CD4-positive, alpha-beta T cell treated with Interleukin-6 for 4 hours (primary cell): ENCODE measurements at places on chromosomes 4 and X.

DNA sequence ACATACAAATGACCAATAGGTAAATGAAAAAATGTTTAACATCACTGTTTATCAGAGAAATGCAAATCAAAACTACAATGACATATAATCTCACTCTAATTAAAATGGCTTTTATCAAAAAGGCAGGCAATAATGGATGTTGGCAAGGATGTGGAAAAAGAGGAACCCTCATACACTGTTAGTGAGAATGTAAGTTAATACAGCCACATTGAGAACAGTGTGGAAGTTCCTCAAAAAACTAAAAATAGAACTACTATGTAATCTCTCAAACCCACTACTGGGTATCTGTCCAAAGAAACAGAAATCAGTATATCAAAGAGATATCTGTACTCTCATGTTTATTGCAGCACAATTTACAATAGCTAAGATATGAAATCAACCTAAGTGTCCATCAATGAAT lies 165.9 kb upstream of the HHIP start:
- no peak for DNase-seq

DNA sequence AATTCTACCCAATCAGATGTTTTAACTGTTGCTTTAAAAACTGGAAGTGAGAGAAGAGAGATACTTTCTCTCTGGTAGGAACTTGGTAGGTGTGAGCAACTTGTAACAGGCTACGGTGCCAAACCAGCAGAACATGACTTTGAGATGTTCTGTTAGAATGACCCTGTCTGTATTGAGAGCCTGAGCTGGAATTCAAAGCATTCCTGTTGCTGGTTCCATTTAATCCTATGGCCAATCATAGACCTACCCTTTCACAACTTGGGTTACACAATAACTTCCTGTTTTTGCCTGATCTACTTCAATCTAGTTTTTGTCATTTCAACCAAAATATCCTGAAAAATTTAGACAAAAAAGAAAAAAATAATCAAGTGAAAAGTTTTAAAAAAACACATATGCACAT lies 1.7 kb upstream of the PRRG1 start:
- DNase-seq = no peak

DNA sequence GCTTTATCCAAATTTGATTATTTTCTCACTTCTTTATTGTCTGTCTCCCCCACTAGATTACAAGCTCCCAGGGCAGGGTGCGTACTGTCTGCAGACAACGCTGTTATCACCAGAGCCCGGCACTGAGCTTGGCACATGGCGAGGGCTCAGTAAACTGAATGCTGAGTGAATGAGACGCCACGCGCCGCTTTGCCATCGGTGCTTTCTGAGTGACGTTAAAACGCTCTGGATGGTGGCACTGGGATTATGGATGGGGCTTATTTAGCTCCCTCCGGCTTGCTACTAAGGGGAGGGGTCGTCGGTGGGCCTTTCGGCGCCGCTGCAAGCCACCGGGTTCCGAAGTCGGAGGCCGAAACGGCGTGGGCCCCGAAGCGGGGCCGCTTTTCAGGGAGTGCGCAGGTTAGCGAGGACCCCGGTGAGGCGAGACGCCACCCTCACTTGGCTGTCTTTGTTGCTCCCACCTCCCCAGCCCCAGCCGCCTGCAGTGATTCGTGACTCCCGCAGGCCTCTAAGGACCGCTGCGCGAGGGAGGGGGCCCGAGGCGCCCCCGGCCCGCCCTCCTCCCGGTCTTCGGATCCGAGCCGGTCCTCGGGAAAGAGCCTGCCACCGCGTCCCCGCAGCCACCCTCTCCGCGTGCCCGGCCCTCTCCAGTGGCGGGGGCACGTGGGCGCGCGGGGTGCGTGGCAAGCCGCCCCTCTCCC lies 569 bp upstream of the FHL1 start:
- peak; percentile 52 for DNase-seq

- DNase-seq = no peak
Observed at GRCh38 chr4:107278791-107279483, 242.8 kb upstream of the DKK2 start.

GRCh38 chr4:3418029-3418762 lies 23.6 kb upstream of the HGFAC start:
- DNase-seq = no peak

- no peak for DNase-seq
Observed at GRCh38 chrX:40434947-40435346, 145.8 kb upstream of the ATP6AP2 start.

DNA sequence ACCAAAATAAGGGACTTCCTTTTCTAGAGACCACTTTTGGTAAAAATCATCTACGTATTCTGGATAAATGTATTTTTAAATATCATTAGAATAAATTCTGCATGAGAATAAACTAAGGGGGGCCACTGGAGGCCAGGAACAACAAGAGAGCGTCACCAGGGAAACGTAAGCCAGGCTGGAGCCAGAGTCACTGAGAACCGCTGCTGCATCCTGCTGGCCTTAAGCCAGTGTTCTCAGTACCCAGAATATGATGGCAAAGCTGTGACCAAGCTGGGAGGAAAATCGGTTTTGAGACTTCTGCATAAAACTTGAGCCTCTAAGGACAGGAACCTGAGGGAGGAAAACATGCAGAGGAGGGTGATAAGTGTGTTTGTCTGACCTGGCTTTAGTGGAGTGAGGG lies 63.0 kb upstream of the FAM9A start:
- no peak for DNase-seq

DNA sequence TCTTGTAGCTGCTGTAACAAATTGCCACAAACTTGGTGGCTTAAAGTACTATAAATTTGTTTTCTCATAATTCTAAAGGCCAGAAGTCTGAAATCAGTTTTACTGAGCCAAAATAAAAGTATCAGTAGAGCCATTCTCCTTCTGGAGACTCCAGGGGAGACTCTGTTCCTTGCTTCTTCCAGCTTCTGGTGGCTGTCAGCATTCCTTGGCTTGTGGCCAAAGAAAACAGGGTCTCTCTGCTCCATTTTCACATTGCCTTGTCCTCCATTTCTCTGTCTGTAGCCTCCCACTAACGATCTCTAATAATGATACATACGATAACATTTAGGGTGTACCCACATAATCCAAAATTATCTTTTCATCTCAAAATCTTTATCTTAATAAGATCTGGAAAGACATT lies 200.4 kb downstream of the MAB21L2 start:
- DNase-seq = no peak

- DNase-seq = no peak
Observed at GRCh38 chrX:153703036-153703370, 15.3 kb downstream of the SLC6A8 start.

- no peak for DNase-seq
Observed at GRCh38 chr4:143417679-143418403, 81.2 kb downstream of the GAB1 start.

GRCh38 chr4:11418610-11419009 lies 10.1 kb downstream of the HS3ST1 start:
- DNase-seq = peak; percentile 35

DNA sequence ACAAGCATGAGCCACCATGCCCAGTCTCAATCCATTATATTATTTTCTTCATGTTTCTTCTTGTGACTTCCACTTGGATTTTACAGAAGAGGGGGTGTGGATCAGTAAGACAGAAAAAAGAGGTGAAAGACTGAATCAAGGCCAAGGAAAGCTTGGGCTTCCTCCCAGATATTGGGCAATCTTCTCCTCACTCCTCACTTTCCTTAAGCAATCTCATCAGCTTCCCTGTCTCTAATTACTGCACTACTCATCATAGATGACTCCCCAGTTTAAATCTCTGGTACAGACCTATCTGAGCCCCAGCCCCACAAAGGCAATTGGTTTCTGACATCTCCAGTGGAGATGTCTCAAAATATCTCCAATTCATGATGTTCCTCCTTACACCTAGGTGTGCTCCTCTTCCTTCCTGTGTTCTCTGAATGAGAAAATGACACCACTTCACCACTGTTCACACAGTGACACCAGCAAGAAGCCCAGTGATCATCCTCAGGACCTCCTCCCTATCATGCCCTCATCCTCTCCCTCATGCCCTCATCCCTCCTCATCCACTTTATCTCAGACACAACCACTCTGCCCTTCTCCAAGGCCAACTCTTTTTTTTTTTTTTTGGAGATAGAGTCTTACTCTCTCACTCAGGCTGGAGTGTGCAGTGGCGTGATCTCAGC lies 44.8 kb upstream of the HERC6 start:
- DNase-seq = no peak

GRCh38 chr4:7421356-7422150 lies 13.2 kb downstream of the PSAPL1 start:
- DNase-seq = no peak

- no peak for DNase-seq
Observed at GRCh38 chr4:36786519-36786918, 458.0 kb upstream of the NWD2 start.

GRCh38 chr4:20672262-20672661 lies 28.0 kb upstream of the PACRGL start:
- no peak for DNase-seq

- no peak for DNase-seq
Observed at GRCh38 chr4:150656891-150657290, 74.9 kb downstream of the MAB21L2 start.

- DNase-seq = no peak
Observed at GRCh38 chr4:10697086-10697485, 12.5 kb upstream of the CLNK start.

DNA sequence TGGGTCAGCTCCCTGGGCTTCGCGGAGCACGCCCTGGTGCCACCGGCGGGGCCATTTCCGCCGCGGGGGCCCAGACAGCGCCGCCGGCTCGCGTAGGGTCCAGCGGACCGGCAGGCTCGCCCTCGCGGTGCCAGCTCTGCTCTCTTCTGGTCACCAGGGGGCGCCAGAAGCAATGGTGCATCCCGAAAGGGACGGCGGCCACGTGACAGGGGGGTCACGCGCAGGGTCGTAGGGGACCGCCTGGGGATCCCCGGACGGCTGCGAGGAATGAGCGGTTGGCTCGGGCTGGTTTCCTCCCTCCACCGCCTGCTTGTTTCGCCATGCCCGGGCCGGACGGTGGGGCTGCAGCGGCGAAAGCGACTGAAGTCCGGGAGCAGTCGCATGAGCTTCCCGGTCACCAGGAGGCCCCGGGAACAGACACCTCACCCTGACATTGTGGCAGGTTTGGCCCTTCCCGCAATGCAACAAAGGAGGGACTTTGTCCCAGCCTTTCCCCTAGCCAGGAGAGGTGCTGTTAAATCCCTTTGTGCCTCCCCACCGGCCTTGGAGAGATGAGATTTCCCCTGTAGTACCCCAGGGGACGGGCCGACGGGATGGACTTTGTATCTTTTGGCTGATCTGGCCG lies 15.8 kb downstream of the ZCCHC12 start:
- peak; percentile 63 for DNase-seq

- DNase-seq = no peak
Observed at GRCh38 chrX:73401591-73402266, 45.1 kb upstream of the CDX4 start.

DNA sequence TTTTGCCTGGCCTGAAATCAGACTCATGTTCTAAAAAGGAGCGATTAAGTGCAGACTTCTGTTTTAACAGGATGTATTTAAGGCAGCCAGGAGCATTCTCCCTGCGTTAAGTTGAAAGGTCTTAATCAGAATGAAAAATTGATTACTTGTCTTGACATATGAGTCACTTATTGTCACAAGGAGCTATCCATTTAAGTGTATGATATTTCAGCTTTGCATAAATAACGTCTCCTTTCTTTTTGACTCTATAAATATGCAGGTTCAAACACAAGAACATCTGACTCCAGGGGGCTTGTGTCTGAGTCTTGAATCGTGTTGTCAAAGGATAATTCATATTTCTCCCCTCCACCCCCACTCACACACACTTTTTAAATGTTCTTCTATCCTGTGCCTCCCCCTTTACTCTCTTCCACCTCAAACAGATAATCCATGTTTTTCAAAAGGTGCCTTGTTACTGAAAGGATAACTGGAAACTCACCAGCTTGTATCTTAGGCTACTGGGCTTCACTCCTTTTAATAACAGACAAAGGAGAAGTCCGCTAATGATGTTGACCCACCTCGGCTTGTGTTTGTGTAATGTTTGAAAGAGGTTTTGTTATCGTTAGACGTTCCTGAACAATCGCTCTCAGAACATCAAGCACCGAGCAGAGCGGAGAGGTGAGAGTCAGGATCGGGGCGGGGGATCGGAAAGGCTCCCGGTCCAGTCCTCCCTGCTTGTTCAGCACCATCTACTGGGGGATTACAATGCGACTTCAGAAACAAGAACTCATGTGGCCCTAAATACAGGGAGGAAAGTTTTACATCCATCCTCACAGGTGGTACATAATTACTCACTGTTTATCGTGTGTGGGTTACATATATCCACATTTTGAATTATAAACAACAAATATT lies 107.5 kb upstream of the RPL34 start:
- peak; percentile 69 for DNase-seq

DNA sequence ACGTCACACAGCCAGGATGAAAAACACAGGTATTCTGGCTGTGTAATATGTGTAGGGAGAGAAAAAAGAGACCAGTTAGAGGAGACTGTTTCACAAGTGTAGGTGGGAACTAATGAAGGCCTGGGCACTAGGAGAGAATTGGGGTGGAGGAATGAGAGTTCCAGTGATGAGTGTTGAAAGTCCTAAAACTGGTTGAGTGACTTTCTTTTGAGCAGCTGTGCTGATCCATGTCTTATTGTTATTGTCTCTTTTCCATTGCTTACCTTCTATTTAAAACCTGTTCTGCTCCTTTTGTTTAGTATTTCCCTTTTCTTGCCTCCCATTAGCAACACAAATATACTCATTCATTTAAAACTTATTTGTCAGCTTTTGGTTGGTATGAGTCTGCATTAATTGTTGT lies 88.7 kb downstream of the PDLIM5 start:
- DNase-seq = no peak

DNA sequence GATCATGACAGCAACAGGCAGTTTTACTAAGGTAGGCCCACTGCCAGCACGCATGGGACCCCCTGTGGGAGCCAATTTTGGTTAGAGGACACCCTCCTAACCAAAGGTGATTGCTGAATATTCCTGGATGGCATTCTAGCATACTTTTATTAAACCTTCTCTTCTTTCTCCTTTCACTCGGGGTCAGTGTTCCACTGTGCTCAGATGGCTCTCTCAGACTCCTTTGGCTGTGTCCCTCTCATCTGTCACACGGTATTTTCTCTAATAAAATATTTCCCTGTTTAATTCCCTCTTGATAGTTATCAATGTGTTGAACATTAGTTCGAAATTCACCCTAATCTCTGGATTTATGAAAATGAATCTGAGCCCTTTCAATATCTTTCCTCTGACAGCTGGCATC lies 1315.3 kb downstream of the FSTL5 start:
- DNase-seq = no peak

- DNase-seq = no peak
Observed at GRCh38 chrX:148929686-148930085, 429.3 kb downstream of the AFF2 start.

DNA sequence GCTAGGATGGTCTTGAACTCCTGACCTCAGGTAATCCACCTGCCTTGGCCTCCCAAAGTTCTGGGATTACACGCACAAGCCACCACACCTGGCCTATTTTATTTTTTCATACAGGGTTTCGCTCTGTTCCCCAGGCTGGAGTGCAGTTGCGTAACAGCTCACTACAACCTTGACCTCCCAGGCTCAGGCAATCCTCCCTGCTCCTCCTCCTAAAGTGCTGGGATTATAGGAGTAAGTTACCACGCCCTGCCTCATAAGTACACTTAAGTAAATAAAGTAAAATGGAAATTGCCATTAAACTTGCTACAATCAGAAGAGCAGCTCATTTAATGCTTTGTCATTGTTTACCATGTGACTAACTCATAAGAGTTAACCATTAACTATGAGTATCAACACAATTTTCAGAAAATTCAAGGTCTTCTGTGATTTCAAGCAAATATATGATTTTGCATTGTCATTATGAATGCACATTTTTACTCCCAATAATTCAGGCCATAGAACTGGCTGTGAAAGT lies 12.3 kb downstream of the UGDH start:
- no peak for DNase-seq

- DNase-seq = no peak
Observed at GRCh38 chr4:740656-741282, 35.1 kb downstream of the PCGF3 start.
